ENCODE measurements at places on chromosomes 6 and 20.

GRCh38 chr6:145898376-145898775 lies 65.8 kb downstream of the SHPRH start:
- DNase-seq = no peak

- no peak for DNase-seq
Observed at GRCh38 chr6:9515633-9516606, 899.0 kb downstream of the TFAP2A start.

DNA sequence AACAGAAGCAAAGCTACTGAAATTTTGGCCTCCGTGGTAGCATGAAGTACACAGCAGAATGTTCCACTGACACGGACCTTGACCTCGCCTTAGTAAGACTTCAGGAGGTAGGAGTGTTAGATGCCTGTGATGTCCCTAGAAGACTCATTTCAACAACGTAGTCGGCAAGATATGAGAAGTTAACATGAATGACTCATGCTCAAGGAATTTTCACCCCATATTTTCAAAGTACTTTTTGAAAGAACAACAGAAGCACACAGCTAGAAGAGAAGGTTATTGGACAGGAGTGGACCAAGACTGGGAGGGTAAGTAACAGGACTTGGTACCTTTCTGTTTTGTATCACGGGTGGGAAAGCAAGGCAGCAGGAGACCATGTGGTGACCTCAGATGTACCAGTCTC lies 78.0 kb downstream of the DZANK1 start:
- DNase-seq = no peak

DNA sequence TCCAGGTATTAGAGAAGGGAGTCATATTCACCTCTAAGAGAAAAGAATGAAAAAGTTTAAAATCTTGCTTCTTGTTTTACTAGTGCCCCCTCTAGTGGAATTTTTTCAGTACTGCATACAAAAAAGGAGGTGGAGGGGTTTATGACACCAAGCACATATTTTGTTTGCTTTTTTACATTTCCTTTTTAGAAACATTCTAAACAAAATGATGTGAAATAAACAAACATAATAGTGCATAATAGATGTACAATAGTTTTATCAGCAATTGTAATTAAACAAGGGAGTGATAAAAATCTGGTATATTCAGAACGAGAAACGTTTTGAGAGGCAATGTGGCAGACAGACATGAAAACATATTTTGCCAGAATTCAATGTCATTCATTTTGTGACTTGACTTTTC lies 111.0 kb upstream of the TFAP2D start:
- no peak for DNase-seq

- DNase-seq = no peak
Observed at GRCh38 chr20:34370062-34370461, 7.0 kb downstream of the ITCH start.

- DNase-seq = peak; percentile 52
Observed at GRCh38 chr6:35327349-35328027, 14.9 kb upstream of the PPARD start.

- no peak for DNase-seq
Observed at GRCh38 chr6:161635975-161636374, 362.1 kb upstream of the AGPAT4 start.

DNA sequence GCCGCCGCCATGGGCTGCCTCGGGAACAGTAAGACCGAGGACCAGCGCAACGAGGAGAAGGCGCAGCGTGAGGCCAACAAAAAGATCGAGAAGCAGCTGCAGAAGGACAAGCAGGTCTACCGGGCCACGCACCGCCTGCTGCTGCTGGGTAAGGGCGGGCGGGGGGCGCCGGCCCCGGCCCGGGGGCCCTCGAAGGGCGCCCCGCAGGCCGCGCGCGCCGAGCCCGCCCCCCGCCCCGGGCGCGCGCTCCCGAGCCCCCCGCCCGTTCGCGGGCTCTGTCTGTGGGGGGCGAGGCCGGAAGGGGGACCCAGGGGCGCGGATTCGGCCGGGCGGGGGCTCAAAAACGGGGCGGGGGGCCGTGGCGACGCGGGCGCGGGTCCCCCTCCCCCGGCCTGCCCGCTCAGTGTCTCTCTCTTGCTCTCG lies 39.2 kb downstream of the GNAS start:
- no peak for DNase-seq

- DNase-seq = no peak
Observed at GRCh38 chr6:124577734-124578281, 384.4 kb upstream of the RNF217 start.

- no peak for DNase-seq
Observed at GRCh38 chr6:109695468-109695867, 4.4 kb downstream of the FIG4 start.

DNA sequence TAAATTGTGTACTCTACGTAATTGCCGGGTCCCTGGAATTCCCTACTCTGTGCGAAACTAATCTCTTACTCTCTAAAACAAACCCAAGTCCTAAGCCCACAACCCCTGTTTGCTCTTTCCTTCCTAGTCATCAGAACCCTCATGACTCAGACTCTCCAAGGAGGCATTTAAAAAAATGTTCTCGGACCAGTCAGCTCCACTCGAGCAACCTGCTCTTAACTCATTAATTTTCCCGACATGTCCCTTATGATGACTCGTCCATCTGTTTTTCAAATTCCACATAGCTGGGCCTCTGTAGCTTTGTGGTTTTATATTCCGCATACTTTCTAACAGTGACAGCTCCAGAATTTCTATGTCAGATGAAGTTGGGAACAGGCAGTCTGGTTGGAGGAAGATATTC lies 2.6 kb upstream of the MUC22 start:
- no peak for DNase-seq

DNA sequence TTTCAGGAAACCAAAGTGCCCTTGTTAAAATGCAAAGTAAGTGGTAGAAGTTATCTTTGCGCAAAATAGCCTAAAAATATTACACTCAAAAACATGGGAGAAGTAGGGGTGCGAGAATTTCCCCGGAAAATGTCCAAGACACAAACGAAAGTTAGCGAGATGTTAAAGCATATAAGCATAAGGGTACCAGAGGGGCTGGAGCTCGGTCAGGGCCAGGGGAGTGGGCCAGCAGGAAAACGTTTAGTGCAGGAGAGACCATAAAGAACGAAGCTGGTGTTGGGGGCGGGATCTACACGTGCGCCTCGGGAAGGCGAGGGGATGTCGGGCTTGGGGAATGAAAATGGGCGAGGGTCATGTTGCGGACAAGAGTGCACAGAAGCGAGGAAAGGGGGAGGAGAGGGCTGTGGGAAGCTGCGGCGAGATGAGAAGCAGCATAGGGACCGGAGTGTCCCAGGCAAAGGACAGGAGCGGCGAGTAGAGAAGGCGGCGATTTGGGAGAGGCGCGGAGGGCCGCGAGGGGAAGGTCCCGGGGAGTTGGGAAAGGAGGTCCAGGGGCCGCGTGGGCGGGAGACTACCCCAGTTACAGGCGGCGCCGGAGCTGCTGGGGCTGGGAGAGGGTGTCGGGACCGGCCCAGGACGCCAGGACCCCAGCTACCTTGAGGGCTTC lies 600 bp downstream of the XPO5 start:
- DNase-seq = peak; percentile 18

DNA sequence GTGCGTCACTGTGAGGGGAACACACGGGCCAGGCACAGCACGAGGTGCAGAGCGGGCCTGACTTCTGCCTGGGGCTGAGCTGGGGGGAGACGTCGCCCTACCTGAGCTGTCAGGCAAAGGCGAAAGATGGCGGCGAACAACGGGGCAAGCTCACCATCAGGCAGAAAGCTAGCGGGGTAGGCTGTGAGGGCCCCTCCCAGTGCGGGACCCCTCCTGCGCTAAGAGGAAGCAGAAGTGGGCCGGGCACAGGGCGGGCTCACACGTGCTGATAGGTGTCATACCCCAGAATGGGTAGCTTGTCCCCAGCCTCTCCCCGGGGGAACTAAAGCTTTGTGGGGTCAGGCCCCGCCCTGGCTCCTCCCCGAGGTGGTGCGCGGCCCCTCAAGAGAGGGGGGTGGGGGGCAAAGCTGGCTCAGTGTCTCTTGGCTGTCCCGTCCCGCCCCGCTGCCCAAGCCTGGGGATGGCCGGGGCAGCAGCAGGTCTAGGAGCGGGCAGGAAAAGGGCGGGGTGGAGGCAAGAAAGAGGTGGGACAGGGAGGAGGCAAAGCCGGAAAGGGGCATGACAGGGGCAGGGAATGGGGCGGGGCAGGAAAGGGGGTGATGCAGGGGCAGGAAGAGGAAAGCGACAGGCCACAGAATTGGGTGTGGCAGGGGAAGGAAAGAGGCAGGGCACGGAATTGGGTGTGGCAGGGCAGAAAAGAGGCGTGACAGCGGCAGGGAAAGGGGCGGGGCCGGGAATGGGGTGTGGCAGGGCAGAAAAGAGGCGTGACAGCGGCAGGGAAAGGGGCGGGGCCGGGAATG lies 14.7 kb downstream of the UCKL1 start:
- DNase-seq = peak; percentile 65

GRCh38 chr6:83879746-83880145 lies 20.3 kb downstream of the CYB5R4 start:
- no peak for DNase-seq

DNA sequence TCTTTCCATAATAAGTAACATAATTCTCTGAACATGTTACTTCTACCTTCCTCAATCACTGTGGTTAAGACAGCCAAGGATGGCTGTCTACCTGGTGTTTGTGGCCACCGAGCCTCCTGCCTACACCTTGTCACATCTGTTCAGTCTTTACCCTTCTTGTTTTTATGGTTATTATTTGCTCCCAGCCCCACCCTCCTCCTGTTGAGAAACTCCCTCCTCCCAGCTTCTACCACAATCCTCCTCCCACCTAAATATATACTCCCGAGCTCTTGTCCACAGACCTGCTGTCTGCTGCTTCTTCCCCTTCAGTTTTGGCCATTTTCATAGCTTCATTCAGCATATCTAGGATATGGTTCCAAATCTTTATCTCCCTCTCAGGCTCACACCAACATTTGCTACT lies 35.7 kb upstream of the GABRR1 start:
- no peak for DNase-seq

GRCh38 chr6:143701349-143702234 lies 23.8 kb downstream of the PHACTR2 start:
- DNase-seq = no peak

DNA sequence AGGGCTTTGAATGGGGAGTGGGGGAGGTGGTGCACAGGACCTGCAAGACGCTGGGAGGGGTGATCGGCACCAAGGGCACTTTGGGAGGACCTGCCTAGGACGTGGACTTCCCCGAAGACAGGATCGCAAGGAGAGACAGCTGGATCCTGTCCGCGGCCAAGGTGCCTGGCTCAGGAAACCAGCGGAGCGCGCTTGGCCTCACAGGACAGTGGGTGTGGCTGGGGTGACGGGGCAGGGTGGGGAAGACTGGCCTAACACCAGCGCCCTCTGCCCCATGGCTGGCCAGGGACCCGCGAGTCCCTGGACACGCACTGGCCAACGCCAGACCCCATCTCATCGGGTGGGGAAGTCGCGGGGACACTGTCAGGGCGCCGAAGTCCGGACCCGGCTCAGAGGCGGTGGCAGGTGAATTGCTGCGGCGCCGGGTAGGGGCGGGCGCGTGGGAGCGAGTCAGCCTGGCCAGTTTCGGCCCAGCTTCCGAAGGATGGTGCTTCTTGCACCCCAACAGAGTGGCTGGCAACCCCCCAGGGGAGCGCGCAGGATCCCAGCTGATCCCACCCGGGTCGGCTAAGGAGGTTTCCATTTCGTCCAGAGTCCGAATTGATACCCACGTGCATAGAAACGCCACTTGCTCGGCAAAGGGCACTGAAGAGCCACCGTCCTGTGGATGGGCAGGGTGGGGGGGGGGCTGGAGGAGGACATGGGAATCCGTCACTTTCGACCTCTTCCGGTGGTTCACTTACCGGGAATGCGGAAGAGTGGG lies 785 bp upstream of the THBD start:
- DNase-seq = no peak

- no peak for DNase-seq
Observed at GRCh38 chr6:1609648-1610496, at the start of gene FOXC1. Gene FOXC1, plus strand, starts transcription at chr6:1609915. Its CDS starts 531 bp downstream, at chr6:1610446.

DNA sequence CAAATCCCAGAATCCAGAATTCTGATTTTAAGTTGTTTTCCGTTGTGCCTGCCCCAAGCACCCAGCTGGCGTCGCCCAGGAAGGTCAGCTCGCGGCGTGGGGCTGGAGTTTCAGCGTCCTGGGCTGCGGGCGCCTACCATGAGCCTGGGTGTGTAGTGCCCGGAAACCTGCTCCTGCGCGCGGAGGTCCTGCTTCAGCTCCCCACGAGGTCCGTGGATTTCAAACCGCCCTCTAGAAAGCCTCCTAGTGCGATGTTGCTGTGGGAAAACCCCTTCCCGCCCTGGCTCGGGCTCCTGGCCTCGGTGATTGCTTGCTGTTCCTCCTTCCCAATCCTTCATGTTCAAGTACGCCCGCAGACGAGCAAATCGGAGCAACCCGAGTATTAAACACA lies 51.3 kb upstream of the NRN1 start:
- no peak for DNase-seq

DNA sequence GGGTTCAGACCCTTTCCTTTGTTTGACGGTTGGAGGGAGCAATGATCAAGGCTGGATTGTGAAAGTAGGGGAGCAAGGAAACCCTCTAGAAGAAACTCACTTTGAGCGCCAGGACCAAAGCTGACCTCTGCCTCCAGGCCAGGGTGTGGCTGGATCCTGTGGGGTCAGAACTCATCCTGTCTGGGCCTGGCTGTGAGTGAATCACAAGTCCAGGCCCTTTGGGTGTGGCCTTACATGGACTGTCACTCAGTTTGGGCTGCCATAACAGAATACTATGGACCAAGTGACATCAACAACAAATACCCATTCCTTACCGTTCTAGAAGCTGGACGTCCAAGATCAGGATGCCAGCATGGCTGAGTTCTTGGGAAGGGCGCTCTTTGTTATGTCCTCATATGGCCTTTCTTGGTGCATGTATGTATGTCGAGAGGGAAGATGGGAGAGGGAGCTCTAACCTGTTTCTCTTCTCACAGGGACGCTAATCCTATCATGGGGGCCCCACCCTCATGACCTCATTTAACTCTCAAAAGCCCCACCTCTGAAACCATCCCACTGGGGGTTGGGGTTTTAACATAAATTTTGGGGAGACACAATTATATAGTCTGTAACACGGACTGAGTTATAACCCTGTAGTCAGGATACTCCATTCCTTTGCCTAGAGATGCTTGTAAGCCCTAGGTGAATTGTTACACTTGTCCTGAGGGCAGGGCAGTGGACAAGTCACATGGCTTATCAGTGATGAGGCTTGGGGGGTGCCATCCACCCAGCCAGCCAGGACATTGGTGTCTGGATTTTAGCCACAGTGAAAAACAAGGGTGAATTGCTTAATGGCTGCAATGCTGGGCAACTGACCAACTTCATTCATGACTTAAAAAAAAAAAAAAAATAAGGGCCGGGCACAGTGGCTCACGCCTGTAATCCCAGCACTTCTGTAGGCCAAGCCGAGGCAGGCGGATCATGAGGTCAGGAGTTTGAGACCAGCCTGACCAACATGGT lies 80.0 kb downstream of the TRMT11 start:
- no peak for DNase-seq

GRCh38 chr6:23601811-23602345 lies 524.1 kb upstream of the NRSN1 start:
- DNase-seq = no peak

GRCh38 chr20:60011512-60012507 lies 53.6 kb downstream of the CDH26 start:
- DNase-seq = no peak

DNA sequence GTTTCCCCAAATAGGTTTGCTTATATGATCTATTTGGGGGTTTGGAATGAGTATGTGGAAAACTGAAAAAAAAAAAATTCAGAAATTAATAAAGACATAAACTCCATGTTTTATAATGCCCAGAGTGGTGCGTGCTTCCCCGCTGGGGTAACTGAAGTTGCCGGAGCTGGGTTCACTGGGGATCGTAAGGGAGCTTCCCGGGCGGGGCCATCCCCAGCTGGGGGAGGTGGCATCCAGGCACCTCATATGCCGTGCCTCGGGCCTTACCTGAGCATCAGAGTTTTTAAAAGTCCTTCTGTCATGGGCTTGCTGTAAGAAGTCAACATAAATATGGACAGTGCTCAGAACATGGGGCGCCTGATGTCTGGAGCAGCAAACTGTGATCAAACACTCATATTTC lies 17.9 kb upstream of the RAMACL start:
- no peak for DNase-seq

Measured in stimulated activated CD4-positive, alpha-beta T cell treated with anti-CD3 and anti-CD28 coated beads, Interleukin-15, amount 100 ng/mL, for 48 hours (primary cell).